Frontal cortex (tissue), 4 donors: ENCODE measurements at places on chromosomes 5 and 9. TPM values are rescaled to one million over a fixed set of nuclear protein-coding genes. Genes with fewer than 3 reads are reported as not detected.

SPINK7 gene
- not detected for total RNA-seq

PCDHGA11 gene
- 10.6 TPM for total RNA-seq

SEC16A gene
- 9.0 TPM for total RNA-seq

BAAT gene
- total RNA-seq = under 0.01 TPM

PCDHGB3 gene
- total RNA-seq = 8.2 TPM

ARL10 gene
- 34.6 TPM for total RNA-seq

IER5L gene
- total RNA-seq = 33.8 TPM

PCDHGA1 gene
- total RNA-seq = 3.3 TPM
